ENCODE measurements at places on chromosomes 7 and 10.

DNA sequence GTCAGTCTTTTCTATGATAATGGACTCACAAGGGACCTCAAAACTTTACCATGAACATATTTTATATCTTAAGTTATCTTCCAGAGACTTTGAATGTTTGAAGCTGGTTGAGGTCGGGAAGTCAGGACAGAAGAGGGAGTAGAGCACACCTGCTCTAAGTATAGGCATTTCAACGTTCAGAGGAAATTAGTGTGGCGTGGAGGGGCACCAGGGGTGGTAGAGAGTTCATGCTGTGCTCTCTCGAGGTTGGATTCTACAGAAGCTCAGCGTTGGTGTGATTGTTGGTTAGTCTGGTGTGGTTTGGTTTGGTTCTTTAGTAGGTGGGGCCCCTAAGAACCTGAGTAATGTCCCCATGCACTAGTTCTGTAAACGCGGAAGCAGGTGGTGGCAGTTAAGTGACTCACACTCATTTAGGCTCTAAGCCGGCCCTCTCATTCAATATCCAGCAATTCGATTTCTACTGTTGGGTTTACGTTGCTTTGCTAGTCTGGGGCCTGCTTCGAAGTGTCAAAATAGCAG lies 19.8 kb downstream of the CNTNAP2 start:
- DNase-seq = no peak

GRCh38 chr10:100662067-100662466 lies 83.3 kb upstream of the PAX2 start:
- no peak for DNase-seq

DNA sequence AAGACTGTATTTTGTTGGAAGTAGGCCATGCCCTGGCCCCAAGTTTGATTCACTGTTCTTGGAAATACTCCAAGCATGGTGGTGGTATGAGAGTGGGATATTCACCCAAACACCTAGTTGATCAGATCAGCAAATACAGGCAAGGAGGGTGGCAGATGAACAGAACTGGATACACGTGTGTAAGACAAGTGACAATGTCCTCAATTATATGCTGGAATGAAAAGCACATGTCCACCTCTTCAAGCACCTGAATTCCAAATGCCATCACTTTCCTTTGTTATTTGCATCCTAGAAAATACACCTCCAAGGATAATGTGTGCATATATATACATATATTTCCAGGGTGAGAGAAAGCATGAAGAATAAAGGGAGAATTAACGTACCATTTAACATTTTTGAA lies 131.8 kb upstream of the ZEB1 start:
- no peak for DNase-seq

GRCh38 chr7:93043385-93043985 lies 74.3 kb downstream of the SAMD9 start:
- no peak for DNase-seq

DNA sequence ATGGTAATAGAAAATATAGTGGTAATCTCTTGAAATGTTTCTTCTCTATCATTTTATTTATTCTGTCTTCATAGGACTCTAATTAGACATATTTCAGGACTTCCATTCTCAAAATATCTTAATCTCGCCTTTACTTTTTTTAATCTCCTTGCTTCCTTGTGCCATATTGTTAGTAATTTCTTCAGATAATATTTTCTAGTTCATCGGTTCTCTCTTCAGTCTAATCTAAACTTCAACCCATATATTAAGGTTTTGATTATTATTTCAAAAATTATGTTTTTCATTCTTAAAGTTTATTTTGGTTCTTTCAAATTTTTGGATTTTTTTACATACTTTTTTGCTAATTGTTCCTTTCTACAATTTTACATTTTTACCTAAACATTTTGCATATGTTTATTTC lies 237.9 kb upstream of the DGKB start:
- no peak for DNase-seq

GRCh38 chr7:152602962-152603361 lies 73.0 kb downstream of the XRCC2 start:
- DNase-seq = no peak

- no peak for DNase-seq
Observed at GRCh38 chr7:41035794-41036193, 667.1 kb downstream of the INHBA start.

DNA sequence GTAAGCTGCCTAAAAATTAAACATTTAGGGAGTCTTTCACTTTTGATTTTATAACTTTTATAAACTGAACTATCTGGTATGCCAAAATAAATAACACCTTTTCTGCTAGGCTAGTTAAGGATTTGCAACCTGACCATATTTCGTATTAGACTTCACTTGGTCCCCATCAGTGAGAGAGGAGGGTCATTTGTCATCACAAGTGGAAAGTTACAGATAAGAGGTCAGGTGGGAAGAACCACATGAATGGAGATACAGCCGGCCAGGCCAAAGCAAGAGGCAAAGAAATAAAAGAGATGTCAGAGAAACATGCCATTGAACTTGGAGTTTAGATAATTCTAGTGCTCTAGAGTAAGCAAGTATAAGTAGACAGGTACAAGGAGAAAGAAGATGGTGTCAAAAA lies 44.5 kb upstream of the STMP1 start:
- DNase-seq = no peak

DNA sequence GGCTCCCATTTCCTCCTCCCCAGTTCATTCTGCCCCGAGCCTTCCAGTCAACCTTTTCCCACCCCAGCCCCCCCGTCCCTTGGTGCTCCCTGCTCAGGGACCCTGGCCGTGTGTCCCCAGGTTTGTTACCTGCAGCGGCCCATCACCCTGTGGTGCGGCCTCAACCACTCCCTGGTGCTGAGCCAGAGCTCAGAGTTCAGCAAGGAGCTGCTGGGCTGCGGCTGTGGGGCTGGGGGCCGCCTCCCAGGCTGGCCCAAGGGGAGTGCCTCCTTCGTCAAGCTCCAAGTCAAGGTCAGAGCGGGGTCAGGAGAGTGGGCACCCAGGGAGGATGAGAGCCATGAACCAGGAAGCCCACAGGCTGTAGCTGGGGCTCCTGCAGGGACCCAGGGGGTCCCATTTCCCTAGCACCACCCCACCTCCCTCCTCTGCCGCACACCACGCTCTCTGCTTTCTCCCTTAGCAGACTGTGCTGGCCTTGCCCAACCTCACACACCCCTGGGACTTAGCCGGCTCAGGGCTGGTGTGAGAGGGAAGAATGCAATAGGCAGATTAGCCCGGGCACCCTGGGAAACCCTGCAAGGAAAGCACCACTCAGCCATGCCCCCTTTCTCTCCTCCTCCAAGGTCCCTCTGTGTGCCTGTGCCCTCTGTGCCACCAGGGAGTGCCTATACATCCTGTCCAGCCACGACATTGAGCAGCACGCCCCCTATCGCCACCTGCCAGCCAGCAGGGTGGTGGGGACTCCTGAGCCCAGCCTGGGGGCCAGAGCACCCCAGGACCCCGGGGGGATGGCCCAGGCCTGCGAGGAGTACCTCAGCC lies 2.0 kb upstream of the PCOLCE start:
- DNase-seq = no peak

DNA sequence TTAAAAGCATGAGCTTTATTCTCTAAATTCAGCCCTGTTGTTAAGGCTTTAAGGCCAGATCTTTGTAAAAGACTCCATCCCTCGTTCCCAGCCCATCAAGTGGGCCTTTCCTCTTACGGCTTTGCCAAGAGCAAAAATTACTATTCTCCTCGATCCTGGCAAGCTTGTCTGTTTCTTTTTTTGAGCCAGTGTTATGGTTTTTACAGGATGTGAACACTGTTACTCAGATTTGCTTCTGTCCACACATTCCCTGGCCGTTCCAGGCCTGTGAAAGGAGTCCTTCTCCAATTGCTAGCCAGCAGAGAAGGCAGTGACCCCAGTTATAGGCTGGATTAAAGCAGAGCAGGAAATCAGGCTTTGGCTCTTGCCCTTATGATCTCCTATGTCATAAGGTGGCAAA lies 47.0 kb upstream of the EPC1 start:
- no peak for DNase-seq

GRCh38 chr10:78327778-78328591 lies 294.3 kb downstream of the RPS24 start:
- no peak for DNase-seq

- no peak for DNase-seq
Observed at GRCh38 chr7:92639213-92639896, 49.2 kb upstream of the FAM133B start.

- no peak for DNase-seq
Observed at GRCh38 chr10:34719746-34720145, 95.3 kb downstream of the PARD3 start.

DNA sequence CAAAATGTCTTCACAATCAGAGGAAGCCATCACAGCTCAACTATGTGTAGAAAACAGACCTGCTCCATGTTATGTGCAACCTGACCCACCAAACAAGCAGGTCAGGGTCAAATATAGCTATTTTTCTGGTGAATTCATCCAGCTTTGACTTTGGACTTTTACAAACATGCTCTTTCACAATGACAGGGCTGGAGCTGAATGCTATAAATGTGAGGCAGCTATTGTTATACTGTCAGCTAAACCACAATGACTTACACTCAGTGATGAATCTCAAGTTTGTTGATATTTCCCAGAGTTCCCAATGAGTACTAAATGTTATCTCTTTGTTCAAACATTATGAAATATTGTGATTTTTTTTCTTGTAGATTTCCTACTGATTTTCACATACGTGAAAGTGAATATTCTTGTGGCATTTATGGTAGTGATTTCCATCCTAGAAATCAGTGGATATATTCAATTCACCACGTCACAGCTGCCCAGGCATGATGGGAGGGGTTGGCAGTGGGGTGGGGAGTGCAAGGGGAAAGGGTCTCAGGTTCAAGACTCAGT lies 2.5 kb upstream of the ITIH2 start:
- DNase-seq = no peak

- no peak for DNase-seq
Observed at GRCh38 chr7:74290981-74291441, 1.8 kb downstream of the CLIP2 start.

- DNase-seq = no peak
Observed at GRCh38 chr10:80945264-80945880, 407.7 kb downstream of the SH2D4B start.

GRCh38 chr10:58827381-58827780 lies 314.7 kb downstream of the BICC1 start:
- DNase-seq = no peak

DNA sequence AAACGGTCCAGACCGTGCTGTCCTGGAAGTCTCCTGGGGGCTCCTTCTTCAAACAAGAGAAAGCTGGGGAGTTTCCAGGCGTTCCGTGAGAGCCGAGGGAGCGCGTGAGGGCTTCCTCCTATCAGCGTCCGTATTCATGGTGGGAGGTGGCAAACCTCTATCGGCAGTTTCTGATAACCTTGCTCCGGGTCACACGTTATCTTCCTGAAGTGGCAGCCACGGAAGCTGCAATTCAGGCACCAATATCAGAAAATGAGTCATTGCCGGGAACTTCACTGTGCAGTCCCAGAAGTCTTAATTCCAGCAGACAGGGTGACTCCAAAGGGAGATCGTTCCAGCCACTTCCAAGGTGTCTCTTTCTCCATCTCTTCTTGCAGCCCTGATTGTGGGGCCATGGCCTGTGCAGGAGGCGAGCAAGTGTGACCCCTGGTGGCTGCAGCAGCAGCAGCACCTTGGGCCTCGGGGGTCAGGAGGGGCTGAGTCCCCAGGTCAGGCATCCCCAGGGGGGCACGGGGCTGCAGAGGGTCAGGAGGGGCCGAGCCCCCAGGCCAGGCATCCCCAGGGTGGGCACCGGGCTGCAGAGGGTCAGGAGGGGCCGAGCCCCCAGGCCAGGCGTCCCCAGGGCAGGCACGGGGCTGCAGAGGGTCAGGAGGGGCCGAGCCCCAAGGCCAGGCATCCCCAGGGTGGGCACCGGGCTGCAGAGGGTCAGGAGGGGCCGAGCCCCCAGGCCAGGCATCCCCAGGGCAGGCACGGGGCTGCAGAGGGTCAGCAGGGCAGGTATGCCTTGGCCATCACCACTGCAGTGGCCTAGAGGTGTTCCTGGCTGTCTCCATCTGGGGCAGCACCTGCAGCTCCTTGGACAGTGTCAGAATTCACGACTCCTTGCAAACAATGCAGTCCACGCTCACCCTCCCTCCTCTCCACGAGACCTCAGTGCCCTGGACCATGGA lies 538.7 kb downstream of the DNAJB6 start:
- DNase-seq = no peak
